Stimulated activated CD8-positive, alpha-beta memory T cell treated with anti-CD3 and anti-CD28 coated beads, Interleukin-15, amount 100 ng/mL, for 1 hour (primary cell): ENCODE measurements at places on chromosomes 11 and 22.

DNA sequence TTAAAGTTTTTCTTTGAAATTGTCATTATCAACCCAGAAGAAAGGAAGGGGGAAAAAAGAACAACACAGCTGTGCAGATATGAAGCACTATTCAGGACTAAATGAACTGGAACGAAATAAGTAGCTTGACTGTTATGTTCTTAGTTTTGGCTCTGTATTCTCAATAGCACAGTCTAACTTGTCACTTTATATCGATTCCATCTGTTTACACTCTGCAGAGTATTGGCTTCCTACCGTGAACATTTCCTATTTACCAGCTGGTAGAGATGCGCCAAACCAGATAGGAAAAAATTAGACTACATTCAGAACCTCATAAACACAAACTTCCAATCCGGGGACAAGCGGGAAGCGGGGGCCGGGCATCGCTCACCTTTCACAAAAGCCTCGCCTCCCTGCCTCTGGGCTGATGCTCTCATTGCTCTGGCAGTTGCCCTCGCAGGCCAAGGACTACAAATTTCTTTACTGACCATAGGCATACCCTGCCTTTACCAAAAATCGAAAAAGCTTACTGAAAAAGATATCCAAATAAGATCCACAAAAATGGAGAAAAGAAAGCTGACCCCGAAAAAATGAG, 66.2 kb downstream of the EFCAB6 start:
- DNase-seq, result no peak

DNA sequence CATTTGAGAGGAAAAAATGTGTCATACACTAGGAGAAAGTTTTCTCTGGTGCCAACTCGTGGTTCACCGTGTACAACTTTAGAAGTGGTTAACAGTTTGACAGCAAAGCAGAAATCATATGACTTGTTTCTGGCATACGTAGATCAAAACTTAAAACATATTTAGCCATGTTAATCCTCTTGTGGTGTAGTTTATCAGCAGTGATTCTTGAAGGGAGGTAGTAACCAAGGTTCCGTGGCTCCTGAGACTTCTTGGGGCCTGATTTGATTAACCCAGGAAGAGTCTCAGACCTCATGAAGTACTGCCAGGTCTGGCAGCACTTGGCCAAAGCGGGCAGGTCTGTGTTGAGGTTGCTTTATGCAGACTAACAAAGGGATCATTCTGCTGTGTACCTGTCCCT, 40.5 kb downstream of the SREBF2 start:
- DNase-seq, result no peak

DNA sequence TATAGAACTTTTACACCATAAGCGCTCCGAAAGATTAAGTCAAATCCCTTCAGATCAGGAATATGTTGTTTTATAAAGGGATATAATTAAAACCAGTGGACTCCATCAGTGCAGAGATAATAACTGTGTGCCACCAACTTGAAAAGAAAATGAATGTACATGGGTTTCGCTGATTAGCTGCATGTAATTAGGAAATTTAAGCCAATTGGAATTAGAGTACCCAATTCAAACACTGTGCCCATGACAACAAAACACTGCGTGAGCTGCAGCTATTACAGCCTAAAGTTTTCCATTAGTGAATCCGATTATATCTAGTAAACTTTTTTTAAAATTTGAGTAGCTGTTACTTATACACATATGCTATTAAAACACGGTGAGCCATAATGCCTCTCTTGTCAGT, 392.3 kb upstream of the ARHGAP42 start:
- no peak for DNase-seq

GRCh38 chr22:45969414-45969799, 7.6 kb downstream of the WNT7B start:
- no peak for DNase-seq

DNA sequence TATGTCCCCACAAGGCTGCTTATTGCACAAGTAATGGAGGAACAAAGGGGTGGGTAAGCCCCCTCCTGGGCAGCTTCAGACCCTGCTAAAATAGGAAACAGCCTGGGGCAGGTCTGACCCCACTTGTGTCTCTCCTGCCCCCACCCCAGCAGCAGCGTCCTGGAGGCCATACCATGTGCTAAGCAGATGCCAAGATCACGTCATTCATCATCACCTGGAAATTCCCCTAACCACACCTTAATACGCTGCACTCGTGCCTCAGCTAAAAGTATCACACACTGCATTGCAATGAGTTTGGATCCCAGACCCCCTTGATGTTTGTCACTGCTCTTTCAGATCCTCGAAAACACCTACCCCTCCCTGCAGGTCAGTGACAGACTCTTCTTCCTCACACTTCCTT, 27.8 kb upstream of the GGTLC2 start:
- no peak for DNase-seq

DNA sequence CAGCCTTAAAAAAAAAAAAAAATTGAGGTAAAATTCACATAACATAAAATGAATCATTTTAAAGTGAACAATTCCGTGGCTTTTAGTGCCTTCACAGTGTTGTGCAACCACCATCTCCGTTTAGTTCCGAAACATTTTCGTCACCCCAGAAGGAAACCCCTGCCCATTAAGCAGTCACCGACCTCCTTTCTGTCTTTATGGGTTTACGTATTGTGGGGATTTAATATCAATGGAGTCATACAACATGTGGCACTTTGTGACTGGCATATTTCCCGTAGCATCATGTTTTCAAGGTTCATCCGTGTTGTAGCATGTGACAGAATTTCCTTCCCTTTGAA, 65.5 kb downstream of the BCR start:
- no peak for DNase-seq

GRCh38 chr11:6876325-6876724, at the start of gene OR10A4:
Gene OR10A4 (plus strand): TSS chr11:6876625. CDS start chr11:6876648, 23 bp downstream.
- no peak for DNase-seq

- DNase-seq, result no peak
Measured at GRCh38 chr11:110087812-110088534, 5.2 kb upstream of the ZC3H12C start.

DNA sequence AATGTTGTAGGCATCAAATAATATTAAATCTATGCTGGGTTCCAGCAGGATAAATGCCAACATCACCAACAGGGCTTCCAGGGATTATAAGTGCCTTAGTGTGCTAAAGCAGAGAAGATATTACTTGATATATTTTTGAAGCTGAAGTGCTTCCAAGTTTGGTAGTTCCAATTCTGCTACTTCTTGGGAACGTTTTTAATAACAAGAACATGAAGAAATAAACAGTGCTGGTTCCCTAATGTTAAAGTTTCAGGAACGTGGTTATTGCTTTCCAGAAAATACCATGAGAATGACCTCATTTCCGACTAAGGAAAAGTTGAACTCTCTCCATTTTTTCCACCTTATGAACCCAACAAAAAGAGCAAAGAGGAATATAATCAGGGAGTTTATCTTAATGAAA, 4.6 kb upstream of the RNF185 start:
- DNase-seq, result no peak

- no peak for DNase-seq
Measured at GRCh38 chr11:65657426-65657825, 5.3 kb downstream of the RELA start.

GRCh38 chr22:40177738-40178416, at the start of gene TNRC6B:
Gene TNRC6B (plus strand): TSS chr22:40177925. CDS start chr22:40178136, 211 bp downstream.
- DNase-seq, result peak; percentile 44

- DNase-seq, result no peak
Measured at GRCh38 chr11:12177739-12178338, 67.4 kb downstream of the MICAL2 start.

GRCh38 chr11:70156291-70157037, 46.6 kb upstream of the FADD start:
- DNase-seq, result no peak

- DNase-seq, result no peak
Measured at GRCh38 chr11:58524232-58525036, 16.5 kb upstream of the OR5B21 start.

GRCh38 chr11:5887172-5887571, 5.8 kb upstream of the OR52E5 start:
- no peak for DNase-seq

DNA sequence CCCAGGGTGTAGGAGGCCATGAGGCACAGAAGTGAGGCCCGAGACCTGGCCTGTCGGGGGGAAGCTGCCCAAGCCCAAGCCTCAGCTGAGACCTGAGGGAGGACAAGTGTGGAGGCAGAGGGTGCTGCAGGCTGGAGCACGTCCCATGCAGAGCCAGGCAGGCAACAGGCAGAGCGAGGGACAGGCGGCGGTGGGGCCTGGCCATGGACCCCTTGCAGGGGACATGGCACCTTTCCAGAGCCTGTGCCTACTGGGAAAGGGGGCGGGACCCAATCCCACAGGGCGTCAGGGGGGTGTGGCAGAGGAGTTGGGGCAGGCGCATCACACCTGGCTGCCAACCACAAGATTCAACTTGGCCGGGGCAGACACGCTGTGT, 4.3 kb downstream of the TNNI2 start:
- no peak for DNase-seq

GRCh38 chr22:48091060-48091650, 1328.7 kb downstream of the TBC1D22A start:
- DNase-seq, result no peak

GRCh38 chr11:33383075-33383919, 126.1 kb downstream of the HIPK3 start:
- no peak for DNase-seq

DNA sequence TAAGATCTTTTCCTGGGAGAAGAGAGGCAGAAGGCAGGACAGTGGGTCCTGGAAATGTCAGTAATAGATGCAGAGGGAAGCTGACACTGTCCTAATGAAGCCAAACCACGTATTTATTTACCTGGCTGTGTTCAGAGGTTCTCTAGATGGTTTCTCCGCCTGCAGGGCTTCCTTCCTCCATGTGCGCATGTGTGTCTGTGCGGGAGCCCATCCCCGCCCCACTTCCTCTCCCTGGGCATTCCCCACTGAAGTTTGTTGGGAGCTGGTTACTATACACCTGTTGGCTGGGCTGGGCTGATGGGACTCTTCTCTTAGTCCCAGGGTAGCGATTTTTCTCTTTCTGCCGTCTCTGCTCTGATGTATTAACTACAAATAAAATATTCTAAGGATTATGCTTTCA, 204.9 kb upstream of the TBCEL start:
- no peak for DNase-seq

DNA sequence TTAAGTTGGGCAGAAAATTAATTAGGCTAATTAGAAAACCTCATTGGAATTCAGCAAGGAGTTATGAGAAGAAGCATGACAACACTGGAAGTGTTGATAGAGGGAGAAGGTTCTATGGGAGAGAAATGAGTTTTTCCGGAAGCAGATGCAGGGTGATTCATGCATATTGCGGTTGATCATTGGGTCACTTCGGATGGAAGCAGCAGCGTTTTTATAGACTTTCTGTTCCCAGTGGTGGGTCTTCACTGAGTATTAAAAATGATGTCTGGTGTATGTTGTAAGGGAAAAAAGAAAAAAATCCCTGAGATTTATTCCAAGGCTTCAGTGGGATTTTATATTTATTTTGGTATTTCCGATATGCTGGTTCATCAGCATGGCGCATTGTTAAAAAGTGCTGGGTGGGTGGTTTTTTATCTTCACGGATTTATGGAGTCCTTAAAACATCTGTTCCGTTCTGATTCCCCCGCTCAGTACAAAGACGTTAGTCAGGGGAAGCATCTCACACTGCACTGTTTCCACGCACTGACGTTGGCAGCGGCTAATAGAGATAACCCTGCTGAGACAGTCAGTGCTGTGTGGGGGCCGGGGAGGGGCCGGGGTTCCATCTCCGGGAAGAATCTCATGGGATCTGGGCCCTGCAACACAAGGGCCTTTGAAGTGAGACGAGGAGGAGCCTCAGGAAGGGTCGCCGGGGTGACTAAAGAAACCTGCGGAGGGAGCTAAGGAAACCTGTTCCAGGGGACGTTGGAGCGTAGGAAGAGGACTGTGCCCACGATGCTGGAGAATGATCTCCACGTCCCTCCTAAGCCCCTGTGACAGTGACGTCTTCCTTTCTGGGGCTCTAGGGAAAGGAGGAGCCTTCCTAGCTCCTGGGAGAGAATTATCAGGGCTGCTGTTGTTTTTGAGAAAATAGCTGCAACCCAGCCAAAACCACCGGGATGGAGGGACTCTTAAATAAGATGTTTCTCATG, 390.0 kb downstream of the NTM start:
- DNase-seq, result no peak

DNA sequence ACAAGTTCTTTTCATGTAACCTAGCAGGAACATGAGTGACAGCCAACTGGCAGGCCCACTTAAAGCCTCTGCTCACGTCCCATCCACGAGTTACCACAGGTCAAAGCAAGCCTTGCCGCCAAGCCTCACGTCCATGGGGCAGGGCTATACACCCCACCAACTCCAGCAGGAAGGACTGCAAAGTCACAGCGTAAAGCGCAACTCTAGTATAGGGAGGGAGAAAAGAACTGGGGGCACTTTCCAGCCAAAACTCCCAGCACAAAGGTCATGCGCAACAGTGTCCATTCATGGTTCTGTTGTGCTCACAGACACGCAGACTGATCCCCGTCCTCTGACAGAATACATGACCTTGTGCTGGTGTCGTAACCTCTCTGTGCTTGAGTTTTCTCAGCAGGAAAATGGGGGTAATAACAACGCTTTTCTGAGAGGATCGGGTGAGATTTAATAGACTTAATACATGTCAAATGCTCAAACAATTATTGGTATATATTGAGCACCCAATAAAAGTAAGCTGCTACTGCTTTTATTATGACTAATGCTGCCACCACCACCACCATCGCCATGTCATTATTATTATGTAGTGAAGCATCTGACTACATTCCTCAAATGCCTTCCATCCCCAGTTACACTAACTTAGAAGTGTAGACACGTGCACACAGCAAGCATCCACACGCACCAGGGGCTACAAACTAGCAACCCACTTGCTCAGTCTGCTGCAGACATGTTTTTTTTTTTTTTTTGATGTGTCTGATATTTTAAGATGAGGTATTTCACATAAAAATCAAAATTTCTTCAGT, 104.4 kb upstream of the PARVA start:
- DNase-seq, result no peak

DNA sequence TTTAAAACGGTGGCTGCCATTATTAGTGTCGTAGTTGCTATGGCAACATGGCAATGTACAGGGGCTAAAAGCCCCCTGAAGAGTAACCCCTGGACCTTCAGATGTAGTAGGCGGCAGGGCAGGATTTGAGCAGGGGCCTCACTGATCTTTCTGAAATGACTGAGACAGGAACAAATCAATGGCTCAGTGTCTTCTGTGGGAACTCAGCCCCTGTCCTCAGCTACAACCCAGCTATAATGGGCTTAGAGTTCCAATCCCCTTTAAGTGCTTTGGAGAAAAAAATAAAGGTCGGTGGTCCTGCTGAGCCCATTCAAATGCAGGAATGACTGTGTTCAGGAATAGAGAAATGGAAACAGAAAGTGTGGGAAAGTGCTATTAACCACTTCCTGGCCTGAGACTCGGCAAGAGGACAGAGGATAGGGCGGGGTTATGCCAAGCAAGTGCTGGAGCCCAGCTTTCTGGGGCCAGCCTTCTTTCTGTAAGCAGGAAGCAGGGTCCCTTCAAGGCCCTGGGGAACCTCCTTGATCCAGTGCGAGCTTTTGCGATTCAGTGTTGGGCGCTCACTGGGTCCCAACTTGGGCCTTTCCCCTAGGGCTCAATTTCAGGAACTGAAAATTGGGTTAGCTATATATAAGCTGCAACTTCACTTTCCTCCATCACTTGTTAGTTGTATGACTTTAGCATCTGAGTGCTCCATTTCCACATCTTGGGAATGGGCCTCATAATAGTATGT, 6.1 kb upstream of the CD82 start:
- no peak for DNase-seq

- no peak for DNase-seq
Measured at GRCh38 chr11:2089536-2090165, 49.5 kb downstream of the IGF2 start.
